Nucleus accumbens (tissue), 56 donors: ENCODE measurements at places on chromosomes 11 and 22.
A peak's percentile ranks its signal among the peaks of the same experiment; 100 is the strongest.

DNA sequence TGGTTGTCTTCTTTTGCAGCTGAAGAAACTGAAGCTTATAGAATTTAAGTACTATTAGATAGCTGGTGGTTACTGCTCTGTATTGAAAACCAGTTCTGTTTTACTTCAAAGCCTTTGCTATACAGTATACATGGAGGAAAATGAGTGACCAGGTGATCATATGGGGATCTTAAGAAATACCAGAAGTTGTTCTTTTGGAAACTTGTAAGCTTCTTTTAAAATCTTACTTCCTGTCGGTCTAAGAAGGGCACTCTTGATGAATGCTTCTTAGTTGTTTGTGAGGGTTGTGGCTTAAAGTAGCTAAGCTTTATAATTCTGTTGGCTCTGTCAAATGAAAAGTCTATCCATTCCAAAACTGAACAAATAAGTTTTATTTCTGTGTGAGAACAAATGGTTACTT is 55.2 kb downstream of the PDE3B start:
- no peak for DNase-seq

GRCh38 chr11:32440312-32440908 is 5.1 kb upstream of the WT1 start:
- DNase-seq: no peak

DNA sequence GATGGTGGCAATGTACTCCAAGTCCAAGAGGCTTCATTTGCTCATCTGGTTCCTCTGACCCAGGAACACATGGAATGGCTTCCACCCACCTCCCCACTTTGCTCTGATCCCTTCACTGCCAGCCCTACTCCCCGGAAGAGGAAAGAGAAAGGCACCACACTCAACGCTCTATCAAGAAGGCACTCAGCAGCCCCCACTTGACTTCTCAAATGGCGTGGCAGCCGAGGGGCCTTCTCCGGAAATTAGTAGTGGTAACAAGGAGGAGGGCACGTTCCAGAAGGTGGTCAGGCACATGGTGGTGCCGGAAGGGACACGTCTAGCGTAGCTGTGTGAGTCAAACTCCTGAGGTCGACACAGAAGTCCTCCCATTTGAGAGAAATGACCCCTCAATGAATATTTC is 36.5 kb upstream of the CYP2D6 start:
- no peak for DNase-seq

- DNase-seq: no peak
Measured at GRCh38 chr11:8717876-8718753, 35.5 kb downstream of the RPL27A start.

DNA sequence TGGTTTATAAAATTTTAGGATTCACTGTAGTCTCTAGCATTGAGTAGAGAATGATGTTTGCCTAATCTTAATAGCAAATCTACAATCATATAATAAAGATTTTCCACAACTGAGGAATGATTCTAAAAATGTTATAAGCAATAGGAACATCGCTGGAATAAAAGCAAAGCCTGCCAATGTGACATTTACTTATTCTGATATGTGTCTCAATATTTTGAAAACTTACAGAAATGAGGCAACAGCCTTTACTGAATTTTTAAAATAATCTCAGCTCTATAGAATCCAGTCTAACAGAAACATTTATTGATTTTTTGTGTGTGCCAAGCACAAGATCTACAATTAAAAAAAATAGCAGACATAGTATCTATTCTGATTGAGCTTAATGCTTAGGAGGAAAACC is 303.7 kb upstream of the CCDC179 start:
- no peak for DNase-seq

- DNase-seq: no peak
Measured at GRCh38 chr22:37314315-37315074, 32.2 kb downstream of the CYTH4 start.

DNA sequence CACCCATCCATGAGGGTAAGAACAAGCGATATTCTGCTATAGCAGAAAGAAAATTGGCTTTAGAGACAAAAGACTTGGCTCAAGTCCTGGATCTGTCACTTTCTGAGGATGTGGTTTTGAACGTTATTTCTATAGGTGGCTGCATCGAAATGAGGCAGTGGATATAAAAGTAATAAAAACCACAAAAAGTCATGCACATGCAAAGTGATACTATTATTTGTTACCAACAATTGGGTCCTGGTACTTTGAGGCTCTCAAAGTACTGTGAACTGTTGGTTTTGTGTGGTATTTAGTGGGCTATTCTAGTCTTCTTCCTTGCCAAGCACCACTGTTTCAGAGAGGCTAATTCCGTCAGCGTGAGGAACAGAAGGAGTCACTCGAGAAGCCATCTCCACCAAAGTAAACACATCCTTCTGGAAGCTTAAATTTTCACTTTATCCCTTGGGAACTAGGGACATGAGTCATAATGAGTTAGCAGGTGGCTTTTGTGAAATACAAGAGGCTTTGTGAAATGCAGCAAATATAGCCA is 13.1 kb downstream of the UBASH3B start:
- DNase-seq: no peak

- no peak for DNase-seq
Measured at GRCh38 chr11:118046964-118047700, 29.7 kb upstream of the TMPRSS4 start.

- no peak for DNase-seq
Measured at GRCh38 chr11:121550247-121551030, 97.7 kb upstream of the SORL1-AS1 start.

- DNase-seq: no peak
Measured at GRCh38 chr11:34773211-34773610, 143.0 kb downstream of the APIP start.

DNA sequence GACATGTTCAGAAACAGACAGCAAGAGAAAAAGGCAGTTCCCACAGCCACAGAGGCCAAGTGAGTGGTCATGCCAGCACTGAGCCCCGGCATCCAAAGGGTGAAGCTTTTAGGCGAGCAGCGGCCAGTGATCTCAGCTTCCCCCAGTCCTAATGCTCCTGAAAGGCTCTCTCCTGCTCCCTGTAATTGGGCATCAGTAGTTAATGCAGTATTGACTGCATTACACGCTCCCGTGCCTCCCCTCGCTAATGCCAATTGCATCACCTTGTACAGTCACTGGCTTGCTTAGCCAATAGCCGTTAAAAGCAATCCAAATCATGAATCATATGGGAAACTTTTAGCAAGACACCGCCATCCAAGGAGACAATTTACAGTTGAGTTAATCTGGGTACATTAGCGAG is 4.9 kb downstream of the LMO1 start:
- no peak for DNase-seq

DNA sequence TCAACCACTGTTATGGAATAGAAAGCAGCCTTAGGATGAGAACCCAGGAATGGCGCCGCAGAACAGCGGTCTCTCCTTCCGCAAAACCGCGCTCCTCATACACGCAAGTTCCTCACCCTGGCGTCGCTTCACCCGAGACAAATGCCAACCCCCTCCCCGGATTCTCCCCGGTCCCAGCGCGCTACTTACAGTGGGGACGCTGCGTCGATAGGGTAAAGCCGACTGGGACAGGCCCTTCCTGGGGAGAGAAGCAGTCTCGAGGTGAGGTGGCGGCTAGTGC is 287 bp downstream of the RPS13 start:
- no peak for DNase-seq

DNA sequence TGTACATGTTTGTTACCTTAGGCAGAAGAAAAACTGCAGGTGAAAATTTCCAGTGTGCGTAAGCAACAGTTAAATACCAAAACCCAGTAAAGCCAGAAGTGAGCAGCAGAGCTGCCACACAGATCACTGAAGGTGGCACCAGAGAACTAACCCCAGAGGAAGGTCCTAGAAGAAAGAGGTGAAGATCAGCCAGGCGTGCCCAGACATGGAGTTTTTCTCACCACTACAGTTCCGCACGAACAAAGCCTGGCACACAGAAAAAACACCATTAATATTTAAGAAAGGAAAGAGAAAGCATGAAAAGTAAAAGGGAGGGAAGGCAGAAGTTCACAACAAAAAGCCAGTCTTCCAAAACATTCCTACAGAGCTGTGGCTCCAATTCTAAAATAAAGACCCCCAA is 60.7 kb downstream of the STK33 start:
- no peak for DNase-seq

- DNase-seq: no peak
Measured at GRCh38 chr22:50313021-50313420, 5.6 kb upstream of the PLXNB2 start.

- no peak for DNase-seq
Measured at GRCh38 chr11:14124350-14124749, 161.8 kb downstream of the SPON1 start.

- DNase-seq: no peak
Measured at GRCh38 chr22:49423125-49423650, 404.5 kb downstream of the BRD1 start.

- no peak for DNase-seq
Measured at GRCh38 chr11:33620423-33621171, 80.0 kb downstream of the C11orf91 start.

- peak; percentile 94 for DNase-seq
Measured at GRCh38 chr22:46055911-46056545, 79.1 kb upstream of the WNT7B start.

DNA sequence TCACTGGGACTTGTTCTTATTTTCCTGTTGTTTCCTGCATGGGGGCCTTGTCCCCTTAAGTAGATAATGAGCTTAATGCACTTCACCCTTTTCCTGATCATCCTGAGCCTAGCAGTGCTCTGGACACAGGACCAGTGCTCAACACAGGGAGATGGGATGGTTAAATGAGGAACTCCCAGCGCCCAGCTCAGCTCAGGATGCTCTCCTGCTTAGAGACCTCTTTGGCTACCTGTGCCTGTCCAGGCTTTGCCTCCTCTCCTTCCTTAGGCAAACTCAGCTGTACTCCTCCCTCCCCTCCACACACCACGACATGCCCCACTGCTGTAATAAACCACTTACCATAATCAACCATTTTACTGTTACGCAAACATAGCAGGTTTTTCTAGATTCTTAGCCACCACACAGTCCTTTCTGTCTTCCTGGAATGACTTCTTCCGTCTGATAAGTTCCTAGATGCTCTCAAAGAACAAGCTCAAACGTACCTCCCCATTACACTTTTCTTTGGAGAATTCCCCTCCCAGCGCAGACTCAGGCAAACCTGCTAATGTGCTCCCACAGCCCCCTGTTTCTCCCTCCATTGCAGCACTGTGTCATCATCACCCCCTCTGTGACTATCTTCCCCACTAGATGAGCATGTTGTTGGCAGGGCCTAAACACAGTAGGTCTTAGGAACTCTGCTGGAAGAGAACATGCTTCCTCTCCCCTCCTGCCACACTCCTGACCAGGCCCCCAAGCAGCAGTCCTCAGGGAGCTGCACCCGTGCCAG is 113.6 kb downstream of the MICAL2 start:
- no peak for DNase-seq

DNA sequence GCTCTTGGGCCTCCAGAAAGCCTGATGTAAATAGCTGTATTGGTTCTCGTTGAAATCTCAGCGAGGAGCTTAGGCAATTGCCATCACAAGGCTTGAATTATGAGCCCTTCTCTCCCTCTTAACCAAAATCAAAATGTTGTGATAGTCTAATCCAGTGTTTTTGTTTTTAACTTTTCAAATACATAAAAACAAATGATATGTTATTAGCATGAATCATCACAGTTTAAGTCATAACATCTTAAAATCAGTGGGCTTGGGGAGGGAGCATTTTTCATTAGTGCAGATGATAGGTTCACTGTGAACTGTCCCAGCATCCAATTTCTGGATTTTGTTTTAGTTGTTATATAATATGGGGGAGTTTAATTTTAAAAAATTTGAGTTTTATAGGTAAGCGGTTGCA is 48.9 kb upstream of the HORMAD2 start:
- DNase-seq: no peak

GRCh38 chr11:60492488-60493009 is at the start of gene MS4A12:
Gene MS4A12 (plus strand): TSS chr11:60492778. CDS start chr11:60497319, 4,541 bp downstream.
- no peak for DNase-seq

DNA sequence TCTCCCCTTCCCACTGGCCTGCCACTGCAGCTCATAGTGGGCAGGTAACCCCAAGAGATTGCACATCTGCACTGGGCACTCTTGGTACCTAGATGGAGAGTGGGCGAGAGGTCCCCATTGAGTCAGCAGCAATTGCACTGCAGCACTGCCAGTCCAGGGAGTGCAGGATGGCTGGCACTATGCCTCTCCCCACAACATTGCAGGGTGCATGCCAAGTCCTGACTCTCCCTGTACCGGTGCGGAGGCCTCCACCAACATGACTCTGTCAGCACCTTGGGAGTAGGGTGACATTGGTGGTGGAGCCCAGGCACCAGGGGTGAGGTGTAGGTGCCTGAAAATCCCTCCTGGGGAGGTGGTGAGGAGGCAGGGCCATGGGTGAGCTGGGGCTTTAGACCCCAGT is 82.2 kb downstream of the TRAF6 start:
- no peak for DNase-seq

DNA sequence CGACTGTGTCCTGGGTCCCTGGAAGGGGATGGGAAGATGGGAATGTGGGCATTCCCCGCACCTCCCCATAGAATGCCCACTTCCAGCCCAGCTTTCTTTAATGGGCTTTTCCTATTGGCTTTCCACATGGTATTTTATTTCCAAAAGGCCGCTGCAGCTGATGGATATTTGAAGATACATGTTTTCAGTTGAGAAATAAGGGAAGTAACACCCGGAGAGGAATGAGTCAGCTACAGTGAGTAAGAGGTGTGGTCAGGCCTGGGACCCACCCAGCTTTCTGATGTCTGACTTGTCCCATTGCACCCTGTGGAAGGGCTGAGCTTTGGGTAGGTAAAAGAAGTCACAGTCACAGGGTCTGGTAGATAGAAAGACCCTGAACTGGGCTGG is 476.9 kb downstream of the MIAT start:
- DNase-seq: no peak

DNA sequence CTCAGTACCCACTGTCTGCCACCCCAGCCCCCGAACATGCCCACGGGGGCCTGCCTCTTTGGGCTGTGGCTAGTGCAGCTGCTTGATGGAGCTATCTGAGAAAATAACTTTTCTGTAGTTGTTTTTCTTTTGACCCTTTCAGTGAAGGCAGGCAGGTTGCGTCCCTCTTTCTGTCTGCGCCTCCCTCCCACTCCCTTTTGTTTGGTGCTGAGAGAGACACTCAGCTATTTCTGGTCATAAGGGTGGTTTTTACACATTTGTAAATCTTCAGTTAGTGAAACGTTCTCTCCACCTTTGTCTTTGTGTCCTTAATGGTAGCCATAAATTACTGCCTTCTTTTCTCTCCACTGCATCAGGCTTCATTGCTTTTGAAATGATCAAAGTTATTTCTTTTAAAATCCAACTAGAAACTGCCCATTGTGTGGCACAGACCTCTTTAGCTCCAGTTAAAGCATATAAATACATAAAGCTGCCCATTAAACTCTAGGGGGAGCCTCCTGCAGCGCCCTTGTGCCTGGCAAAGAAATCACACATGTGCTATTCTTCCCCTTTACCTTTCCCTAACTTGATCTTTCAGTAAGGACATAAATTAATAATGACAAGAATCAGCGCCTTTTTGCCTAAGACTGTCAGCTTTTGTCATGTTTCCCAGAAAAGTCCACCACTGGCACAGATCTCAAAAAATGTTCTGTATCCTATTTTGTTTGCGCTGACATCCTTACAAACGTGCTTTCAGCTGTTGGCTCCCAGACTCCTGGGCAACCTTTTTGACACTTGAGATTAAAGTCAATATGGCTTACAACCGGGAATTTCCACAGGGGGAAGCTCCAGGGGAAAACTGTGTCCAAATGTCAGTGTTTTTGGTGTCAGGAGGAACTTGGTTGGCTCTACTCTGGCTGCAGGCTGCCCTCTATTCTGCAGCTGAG is 1.7 kb upstream of the SCUBE2 start:
- no peak for DNase-seq

- DNase-seq: no peak
Measured at GRCh38 chr11:67293090-67293489, 4.0 kb downstream of the ANKRD13D start.

- DNase-seq: no peak
Measured at GRCh38 chr11:128796270-128796669, 70.8 kb downstream of the KCNJ1 start.
